ENCODE measurements at places on chromosomes 2 and 18.
A peak's percentile ranks its signal among the peaks of the same experiment; 100 is the strongest.

DNA sequence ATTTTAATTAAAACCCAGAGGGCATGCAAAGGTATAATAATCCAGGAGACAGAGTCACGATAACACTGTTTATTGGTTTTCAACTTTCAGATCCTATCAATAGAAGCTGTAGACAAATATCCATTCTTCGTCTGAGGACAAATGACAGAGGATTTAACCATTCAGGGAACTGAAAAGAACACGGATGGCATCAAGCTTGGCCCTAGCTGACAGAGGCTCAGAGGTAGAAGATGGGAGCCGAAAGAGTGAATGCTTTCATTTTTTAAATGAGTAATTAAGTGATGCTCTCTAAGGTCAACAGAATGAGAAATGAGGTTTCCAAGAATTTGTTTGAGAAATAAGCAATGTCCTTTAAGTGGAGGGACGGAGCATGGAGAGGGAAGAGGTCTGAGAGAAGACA, 62.1 kb downstream of the BCL2 start:
- DNase-seq = no peak

DNA sequence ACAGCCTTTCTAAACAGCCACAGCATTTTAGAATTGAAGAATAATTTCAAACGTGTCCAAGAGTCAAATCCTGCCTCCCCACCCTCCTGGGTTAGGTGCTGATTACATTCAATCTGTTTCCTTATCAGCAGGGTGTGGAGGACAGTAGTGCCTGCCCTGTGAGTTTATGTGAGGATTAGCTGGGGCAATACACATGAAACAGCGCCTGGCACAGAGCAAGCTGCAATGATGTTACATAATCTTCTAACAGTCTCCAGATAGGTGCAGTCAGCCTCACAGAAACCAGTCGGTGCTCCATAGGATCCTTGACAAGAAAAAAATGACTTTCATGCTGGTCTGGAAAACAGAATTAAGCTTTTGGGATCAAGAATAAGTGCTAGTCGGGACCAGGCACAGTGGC, 91.7 kb upstream of the ITGA6 start:
- no peak for DNase-seq

DNA sequence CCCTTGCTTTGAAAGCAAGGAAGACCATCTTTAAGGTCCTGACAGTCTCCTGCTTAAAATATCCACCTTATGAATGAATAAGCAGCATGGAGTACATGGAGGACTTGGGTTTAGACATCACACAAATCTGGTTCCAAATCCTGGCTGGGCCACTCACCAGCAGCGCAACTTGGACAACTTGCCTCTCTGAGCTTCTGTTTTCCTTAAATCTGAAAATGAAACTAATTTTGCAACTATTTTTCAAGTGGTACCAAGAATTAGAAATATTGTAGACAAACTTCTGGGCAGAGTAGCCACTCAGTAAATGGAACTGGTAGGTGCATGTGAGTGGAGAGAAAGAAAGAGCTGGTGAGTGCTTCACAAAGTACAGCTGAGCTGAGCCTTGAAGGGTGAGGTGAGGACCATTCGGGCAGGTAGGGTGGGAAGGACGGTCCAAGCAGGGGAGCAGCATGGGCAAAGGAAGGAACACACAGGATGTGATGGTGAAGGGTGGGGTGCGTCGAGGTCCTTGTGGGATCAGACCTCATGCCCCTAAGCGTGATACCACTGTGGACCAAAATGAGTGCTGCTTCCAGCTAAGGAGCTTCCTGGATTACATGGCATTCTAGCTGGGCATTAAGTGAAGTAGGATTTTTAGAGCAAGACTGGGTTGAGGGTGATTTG, 14.4 kb upstream of the TET3 start:
- no peak for DNase-seq

DNA sequence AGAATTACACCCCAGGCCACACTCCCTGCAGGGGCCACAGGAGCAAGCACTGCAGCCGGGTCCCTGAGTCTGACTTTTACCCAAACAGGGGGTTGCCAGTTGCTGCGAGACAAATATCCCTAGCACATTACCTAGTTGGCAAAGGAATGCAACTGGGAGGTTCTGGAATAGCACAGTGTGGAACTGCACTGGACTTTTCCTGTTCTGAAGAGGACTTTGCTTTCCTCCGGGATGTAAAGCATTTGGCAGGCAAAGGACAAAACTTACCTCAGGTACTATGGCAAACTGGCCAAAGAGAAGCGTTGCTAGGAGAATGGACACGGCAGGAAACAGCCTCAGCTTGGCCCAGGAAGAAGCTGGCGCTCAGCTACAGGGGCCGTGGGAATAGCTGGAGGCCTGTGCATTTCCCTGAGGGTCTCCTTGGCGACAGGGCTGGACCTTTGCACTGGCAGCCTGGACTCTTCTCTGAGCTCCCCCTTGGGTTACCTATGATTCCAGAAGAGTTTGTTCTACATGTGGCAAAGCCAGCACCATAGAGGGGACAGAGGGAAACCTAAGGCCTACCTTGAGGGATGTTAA, 45.0 kb downstream of the BCL11A start:
- DNase-seq = no peak

DNA sequence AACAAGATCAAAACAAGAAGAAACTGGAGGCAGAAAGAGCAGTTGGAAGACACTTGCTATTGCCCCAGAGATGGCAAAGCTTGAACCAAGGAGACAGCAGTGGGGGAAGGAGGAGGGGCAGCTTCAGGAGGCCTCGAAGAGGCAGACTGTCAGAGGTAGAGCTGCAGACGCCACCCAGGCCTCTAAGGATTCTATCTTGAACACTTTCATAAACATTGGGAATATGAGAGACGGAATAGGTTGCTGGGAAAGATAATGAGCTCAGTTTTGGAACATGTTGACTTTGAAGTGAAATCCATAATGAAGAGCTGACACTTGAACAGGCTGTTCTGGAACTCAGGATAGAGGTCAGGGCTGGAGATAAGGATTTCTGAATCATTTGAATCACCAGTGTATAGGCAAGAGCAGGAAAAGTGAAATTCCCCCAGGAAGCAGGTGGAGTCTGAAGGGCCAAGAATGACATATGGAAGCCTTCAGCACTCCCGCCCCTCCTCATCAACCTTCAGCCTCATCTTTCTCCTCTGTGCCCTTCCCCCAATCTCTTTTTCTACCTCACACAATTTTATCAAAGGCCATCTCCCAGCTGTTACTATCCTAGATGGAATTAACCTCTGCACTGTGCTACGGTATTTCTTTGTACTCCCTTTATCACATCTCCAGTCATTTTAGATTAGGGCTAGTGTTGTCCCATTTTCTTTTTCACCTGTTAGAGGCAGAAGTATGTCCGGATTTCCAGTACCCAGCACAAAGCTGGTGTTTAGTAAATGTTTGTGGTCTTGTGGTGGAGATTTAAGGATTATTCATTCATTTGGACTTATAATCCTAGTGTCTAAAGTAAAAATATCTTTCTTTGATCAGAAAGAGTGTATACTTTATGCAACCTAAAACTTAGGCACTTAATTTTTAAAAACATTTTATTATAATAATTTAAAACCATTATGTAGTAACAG, 47.5 kb upstream of the RTN4 start:
- DNase-seq = no peak

DNA sequence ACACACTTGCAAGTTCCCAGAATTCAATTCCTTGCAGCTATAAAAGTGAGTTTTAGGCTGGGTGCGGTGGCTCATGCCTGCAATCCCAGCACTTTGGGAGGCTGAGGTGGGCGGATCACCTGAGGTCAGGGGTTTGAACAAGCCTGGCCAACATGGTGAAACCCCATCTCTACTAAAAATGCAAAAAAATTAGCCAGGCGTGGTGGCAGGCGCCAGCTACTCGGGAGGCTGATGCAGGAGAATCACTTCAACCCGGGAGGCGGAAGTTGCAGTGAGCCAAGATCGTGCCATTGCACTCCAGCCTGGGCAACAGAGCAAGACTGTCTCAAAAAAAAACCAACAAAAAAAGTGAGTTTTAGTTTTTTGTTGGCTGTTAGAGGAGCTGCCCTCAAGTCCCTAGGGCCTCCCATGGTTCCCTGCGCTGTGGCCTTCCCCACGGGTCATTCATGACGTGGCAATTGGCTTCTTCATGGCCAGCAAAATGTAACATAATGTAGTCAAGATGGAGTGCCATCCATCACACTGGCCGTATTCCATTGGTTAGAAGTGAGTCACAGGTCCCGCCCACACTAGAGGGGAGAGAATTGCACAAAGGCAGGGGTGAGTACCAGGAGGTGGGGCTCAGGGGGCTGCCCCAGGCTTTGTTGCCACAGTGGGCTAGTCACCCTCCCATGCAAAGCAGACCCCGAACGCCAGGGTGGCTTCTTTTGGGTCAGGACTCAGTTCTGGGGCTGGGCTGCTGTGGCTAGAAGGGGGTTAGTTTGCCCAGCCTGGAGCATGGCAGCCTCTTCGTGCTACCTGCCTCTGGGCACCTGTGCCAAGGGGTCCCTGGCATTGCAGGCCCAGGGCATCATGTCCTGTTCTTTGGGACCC, 37.7 kb upstream of the INHBB start:
- no peak for DNase-seq

DNA sequence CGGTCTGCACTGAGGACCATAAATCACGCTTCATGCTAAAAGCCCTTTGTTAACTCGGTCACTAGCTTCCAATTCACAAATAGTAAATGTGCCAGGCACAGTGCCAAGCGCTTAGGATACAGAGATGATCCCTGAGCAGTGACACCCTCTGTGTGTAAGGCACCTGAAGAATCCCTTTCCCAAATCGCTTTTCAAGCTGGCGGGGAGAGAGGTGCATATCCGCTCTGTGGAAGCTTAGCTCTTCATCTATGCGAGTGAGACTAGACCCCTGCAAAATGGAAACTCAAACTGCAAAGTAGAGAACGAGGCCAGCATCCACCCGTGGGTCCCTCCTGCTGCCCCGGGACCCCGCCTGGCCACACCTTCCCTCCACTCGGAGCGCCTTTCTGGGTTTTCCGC, 2.4 kb downstream of the PIEZO2 start:
- no peak for DNase-seq

- no peak for DNase-seq
Measured at GRCh38 chr2:208189810-208190503, at the start of gene C2orf80. TSS of gene C2orf80 (minus strand) at chr2:208190030. CDS start at chr2:208186986, 3,044 bp downstream.

DNA sequence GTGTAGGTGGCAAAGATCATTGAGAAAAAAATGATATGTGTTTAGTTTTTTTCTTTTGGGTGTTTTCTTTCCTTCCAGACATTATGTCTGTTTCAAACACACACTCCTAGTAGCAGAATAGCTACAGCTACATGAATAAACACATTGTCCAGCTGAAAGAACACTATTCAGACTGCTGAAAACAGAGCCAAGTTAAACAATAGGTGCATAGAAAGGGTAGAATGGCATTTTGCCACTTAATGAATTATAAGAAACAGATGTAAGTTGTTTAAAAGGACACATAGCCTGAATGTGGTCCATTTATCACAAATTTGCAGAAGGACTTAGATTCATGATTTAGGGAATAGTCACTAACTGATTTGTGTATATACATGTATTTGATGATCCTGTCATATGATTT, 20.1 kb downstream of the CTLA4 start:
- DNase-seq = no peak

- DNase-seq = no peak
Measured at GRCh38 chr2:225318440-225318839, 81.1 kb upstream of the NYAP2 start.

GRCh38 chr2:73564986-73565385, 77.2 kb downstream of the NAT8 start:
- DNase-seq = no peak

- peak; percentile 51 for DNase-seq
Measured at GRCh38 chr2:172556284-172557033, 569 bp downstream of the PDK1 start.

DNA sequence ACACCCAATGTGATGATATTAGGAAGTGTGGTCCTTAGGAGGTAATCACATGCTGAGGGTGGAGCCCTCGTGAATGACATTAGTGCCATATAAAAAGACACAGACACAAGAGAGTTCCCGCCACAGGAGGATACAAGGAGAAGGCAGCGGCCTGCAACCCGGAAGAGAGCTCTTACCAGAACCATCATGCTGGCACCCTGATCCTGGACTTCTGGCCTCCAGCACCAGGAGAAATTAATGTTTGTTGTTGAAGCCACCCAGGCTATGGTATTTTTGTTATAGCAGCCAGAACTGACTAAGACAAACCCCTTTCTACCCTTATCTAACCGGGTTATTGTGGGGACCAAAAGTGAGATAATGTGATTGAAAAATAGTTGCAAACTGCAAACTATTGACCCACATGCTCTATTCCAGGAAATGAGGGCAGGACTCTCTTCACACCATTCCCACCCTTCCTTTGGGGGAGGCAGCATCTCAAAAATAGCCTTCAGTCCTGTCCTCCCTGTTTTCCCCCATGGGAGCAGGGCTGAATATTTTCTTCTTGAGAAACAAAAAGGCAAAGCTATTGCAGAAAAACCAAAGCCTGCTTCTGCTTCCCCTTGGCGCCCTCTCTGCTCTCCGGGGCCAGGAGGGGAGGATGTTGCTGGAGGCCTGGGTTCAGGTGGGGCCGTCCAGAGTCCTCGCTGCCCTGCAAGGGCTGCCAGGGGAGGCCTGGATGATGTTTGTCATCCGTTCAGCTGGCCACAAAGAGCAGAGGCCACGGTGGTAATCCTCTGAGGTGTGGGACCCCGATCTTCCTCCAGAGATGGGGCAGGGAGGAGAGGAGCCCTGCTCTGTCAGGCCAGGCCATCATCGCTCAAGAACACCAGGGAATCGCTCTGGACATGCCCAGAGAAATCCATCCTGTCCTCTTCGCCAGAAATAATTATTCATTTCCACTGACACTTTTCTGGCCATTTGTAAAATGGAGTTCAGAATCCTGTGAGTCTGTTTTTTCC, 73.8 kb upstream of the HAAO start:
- DNase-seq = no peak

DNA sequence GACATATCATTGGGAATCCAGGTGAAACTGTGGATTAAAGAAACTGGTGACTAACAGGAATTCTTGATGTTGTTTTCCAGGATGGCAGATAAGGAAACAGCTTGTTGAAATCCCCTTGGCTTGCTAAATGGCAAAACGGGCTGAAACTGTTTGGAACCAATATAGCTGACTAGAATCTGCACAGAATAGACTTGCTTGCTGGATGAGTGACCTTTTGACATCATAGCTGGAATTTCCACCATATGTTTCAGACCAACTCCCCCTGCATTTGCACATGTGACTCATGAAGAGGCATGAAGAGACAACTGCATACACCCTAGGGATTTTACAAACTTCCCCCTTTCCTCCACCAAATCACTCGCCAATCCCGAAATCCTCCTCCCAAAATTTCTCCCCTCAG, 87.7 kb upstream of the LYPD1 start:
- no peak for DNase-seq

- no peak for DNase-seq
Measured at GRCh38 chr2:204608237-204608939, 63.1 kb downstream of the PARD3B start.

- DNase-seq = peak; percentile 42
Measured at GRCh38 chr2:24920098-24920808, at the start of gene ADCY3. TSS of gene ADCY3 (minus strand) at chr2:24920237. CDS start at chr2:24918987, 1,250 bp downstream.

DNA sequence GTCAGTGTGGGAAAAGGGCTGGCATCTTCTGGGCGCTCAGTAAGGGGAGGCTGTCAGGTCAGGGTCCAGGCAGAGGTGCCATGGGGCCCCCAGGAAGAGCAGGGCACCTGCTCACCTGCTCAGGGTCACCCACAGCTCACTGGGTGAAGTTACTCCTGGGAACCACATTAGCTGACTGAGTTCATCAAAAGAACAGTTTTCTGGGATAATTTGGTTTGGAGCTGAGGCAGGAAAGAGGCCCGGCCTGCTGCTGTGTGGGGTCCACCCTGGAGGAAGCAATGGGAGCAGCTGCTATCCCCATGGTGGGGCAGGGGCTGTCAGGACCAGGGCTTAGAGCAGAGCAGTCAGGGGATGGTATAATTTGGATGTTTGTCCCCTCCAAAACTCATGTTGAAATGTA, 97.2 kb upstream of the GPC1 start:
- DNase-seq = no peak
